Skin of body (tissue), 3 donors: ENCODE measurements at places on chromosomes 11 and 22. TPM values are rescaled to one million over a fixed set of nuclear protein-coding genes. Genes with fewer than 3 reads are reported as not detected.

INSC gene
- total RNA-seq: 2.3 TPM

- DNase-seq: no peak
Measured at GRCh38 chr22:35749808-35750207, 32.1 kb downstream of the APOL5 start.

DNA sequence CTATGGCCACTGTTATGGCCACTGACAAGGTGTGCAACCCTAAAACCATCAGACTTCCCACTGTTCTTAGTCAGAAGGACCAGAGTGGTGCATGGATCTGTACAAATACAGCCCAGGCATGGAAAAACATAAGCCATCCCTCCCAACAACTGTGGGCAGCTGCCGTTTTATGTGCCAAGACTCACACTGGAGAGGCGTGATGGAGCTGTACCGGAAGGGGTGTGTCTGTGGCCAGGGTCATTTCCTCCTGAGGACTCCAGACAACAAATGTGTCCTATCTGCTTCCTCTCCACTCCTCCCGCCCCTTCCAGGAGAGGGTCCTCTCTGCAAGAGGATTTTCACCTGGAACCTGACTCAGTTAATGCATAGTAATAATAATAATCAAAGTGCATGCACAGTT, 29.5 kb downstream of the KCNJ1 start:
- no peak for DNase-seq

DNA sequence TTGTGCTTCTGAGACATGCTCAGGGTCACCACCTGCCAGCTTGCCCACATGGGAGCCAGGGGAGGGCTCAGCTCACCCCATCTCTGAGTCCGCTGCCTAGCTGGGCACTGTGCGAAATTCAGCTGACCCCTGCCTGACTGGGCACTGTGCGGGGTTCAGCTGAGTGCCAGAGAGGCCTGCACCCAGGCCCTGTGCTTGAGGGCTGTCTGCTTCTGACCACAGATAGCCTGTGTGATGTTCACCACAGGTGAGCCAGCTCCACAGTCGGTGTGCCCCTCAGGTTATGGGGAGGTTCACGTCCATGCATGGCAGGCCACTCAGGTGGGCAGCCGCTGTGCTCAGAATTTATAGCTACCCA, 84.5 kb upstream of the SUSD2 start:
- no peak for DNase-seq
